ENCODE measurements at places on chromosomes 7 and 10.

DNA sequence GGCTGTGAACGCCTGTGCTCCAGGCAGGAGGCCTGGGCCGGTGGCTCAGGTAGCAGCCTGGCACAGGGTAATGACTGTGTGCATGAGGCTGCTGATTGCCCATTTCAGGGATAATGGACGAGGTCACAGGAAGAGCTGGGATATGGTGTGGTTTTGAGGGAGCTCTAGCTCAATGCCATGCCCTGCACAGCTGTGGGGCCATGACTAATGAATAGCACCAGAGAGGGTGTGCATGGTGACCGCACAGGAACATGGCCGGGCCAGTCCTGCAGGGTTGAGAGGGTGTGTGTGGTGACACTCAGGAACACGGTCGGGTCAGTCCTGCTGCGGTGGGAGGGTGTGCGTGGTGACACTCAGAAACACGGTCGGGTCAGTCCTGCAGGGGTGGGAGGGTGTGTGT lies 21.8 kb downstream of the NKX6-2 start:
- no peak for ATAC-seq

DNA sequence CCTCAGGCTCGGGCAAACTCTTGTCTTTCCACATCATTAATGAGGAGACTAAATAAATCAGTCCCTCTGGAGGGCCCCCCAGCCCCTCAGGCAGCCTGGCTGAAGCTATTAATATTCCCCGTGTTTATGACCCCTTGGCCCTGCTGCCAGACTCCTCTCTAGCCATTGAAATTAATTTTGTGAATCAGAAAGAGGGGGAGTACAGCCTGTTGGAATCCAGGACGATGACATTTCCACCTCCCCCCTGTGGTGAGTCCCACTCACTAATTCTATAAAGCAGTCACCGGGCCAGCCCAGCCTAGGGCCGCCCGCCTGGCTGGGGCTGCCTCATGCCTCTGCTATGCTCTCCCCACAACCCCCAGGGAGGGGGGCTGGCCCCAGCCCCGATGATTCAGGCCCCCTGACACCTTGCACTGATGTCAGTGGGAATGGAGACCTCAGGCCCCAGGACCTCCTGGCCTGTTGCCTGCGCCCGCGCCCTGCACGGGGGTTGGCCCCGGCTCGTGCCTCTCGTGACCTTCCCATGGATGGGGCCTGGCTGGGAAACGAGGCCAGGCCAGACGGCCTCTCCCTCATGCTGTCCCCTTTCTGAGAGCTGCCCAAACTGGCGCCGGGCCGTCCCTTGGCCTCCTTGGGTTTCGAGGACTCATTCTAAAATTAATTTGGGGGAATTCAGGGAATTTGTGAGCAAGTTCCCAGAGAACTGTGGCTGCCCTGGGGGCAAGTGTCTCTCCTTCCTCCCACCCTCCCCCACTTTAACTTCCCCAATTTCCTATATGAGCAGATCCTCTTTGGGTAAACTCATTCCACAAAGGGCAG lies 34.0 kb downstream of the TMEM270 start:
- ATAC-seq = peak; percentile 83

DNA sequence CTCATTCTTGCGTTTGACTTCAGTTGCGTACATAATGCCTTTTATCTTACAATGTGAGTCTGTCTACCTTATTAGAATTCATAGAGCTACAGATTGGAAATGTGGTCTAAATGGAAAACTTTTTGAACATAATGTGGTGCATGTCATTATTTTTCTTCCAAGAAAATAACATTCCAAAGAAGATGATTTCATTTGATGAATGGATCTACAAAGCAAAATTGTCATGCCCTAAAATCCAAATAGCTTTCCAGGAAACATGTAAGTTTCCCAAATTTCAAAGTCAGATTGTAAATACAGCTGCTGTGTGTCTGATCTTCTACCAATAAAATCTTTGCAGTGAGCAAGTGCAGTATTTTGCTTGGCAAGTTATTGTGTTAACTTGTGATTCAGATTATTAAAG lies 101.8 kb upstream of the FZD8 start:
- no peak for ATAC-seq

GRCh38 chr7:10015687-10016086 lies 958.0 kb upstream of the PHF14 start:
- no peak for ATAC-seq

DNA sequence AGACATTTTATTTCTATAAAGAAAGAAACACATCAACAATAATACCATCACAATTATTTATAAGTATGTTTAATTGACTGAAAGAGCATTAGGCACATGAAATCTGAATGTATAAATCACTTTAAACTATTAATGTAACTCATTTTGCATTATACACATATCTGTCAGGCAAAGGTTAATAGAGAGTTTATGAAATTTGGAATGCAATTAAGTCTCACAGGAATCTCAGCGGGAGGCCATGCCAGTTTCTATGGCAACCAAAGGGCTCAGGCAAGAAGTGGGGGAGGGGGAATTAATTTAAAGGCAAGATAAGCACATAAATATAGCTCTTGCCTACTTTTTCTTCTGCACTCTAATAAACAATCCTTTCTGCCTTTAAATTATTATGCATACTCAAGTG lies 152.6 kb downstream of the SLC16A9 start:
- no peak for ATAC-seq

DNA sequence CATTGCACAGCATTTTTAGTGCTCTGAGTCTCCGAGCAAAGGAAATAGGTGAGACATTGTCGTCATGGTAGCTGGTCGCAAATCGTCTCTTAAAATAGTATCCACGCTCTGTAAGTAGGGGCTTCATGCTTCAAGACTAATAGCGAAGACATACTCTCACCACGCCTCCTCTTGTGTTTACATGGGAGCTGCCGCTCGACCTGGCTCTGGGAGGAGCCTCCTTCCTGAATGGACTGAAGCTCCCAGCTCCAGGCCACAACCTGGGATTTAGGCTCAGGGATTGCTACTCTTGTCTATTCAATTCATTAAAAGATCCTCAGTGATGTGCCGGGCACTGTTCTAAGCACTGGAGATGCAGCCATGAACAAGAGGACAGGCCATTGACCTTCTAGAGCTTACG lies 196.1 kb upstream of the GALNT17 start:
- ATAC-seq = no peak

- peak; percentile 79 for ATAC-seq
Measured at GRCh38 chr10:80468002-80468401, 13.9 kb downstream of the TSPAN14 start.

DNA sequence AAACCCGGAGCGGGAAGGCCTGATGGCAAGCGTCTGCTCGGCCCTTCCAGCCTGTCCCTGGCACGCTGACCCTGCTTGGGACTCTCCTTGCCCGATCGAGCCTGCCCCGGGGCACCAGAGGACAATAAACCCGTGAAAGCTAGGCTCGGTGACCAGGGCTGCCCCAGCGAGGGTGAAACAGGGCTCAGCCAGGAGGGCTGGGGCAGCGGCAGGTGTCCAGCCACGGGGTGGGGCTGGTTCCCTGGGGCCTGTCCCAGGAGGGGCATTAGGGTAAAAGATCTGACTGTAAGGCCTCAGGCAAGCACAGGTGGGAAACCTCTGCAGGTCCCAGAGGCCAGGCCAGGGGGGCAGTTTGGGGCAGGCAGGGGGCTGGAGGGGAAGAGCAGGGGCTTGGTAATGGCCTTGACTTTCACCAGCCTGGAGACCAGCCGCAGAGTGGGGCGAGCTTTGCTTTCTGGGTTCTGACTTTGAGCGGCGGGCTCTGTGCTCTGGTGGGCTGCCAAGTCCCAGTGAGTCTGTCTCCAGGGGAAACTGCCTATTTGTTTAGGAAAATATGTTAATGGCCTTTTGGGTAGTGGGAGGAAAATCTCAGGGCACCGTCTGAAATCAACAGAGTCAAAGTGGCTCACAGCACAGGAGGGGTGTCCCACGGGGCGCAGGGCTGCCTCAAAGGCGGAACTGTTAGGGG lies 68.2 kb upstream of the INPP5A start:
- ATAC-seq = peak; percentile 15

DNA sequence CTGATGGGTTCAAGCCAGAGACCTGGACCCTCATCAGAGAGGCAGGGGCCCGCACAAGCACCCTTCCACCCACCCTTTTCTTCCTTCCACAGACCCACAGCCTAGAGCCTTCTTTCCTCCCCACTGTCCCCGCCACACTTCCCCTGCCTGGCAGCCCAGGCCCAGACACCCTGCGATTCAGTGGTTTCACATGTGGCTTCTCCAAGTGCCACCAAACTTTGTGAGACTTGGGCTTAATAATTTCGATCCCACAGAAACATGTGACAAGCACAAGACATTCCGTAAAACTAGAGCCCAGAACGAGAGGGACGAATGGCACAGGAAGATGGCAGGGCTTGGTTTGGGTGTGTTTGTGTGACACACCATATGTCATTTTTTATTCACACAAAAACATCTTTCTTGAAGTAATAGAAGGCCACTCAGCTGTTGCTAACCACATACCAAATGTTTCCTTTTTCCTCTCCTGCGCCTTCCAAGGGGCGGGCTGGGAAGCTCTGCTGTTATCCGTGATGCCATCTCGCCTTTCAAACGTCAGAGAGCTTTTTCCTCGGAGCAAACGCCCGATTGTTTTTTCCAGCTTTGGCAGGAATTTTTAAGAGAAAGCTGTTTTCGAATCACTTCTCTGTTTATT lies 162.9 kb downstream of the GRK5 start:
- peak; percentile 34 for ATAC-seq

GRCh38 chr10:96719850-96720421 lies 378 bp downstream of the PIK3AP1 start:
- ATAC-seq = peak; percentile 53

DNA sequence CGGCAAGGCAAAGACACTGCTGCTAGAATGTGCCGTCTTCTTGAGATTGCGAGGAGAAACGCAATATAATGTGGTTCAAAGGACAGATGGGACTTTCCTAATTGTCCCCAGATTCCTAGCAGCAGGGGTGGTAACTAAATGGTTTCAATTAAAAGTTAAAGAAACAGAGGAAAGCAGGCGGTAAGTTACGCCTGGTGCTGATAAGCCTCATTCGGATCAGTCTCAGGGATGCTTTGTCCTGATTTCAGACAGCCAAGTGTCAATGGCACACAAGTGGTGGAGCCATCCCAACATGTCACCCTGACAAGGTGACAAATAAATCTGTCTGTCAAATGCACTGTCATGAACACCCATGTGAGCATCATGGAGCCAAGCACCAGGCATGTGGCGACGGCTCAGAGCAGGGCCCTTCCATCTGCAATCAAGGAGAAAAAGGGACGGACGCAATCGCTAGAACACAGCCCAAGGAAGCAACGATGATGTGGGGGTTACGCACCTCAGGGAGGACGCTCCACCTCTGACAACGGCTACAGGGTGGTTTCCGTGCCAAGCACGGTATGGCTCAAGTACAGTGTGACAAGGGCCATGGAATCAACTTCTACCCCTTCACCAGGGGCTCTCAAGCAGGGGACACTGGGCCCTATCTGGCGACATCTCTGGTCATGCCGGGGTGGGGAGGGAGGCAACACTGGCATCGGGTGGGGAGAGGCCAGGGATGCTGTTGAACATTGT lies 66.2 kb downstream of the CTBP2 start:
- ATAC-seq = no peak

DNA sequence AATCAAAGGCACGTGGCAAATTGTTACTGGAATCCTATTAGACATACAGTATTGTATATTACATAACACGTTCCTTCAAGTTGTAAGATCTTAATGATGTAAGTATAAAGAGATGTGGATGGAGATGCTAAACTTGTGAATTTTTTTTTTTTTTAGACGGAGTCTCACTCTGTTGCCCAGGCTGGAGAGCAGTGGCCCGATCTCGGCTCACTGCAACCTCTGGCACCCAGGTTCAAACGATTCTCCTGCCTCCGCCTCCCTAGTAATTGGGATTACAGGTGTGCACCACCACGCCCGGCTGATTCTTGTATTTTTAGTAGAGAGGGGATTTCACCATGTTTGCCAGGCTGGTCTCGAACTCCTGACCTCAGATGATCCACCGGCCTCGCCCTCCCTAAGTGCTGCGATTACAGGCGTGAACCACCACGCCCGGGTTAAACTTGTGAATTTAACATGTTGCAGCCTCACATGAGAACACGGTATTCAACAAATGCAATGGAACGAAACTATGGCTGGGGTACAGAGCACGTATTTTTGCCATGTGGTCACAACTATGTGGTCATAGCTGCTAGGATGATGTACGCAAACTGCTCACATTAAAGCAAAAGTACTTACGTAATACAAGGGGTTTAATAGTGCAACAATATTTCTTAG lies 818 bp upstream of the SUPV3L1 start:
- ATAC-seq = peak; percentile 38

DNA sequence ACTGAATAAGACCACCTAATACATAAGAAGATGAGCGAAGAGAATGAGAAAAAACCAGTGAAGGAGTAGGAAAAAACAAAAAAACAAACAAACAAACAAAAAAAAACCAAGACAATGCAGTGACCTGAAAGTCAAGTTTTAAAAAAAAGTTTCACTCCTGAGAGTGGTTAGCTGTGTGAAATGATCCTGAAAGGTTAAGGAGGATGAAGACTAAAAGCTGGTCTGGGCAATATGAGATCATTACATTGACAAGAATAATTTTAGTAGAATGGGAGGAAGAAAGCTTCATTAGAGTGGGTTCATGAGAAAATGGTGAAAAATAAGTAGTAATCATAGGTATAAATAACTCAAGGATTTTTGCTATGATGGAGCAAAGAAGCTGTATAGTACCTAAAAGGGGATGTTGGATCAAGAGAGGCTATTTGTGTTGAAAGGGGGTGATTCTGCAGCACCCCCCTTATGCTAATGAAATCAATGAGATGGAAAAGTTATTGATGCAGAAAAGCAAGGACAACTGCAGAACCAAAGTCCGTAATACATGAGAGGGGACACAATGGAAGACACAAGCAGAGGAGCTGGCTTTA lies 80.2 kb downstream of the KMT2C start:
- ATAC-seq = no peak

GRCh38 chr10:49556723-49557122 lies 17.8 kb upstream of the ERCC6 start:
- ATAC-seq = no peak

GRCh38 chr10:31847515-31847914 lies 81.1 kb downstream of the ARHGAP12 start:
- ATAC-seq = no peak

GRCh38 chr7:132333301-132333700 lies 243.0 kb downstream of the PLXNA4 start:
- no peak for ATAC-seq

- ATAC-seq = no peak
Measured at GRCh38 chr7:104005197-104005596, 15.7 kb upstream of the RELN start.

GRCh38 chr10:22505911-22506685 lies 160.8 kb downstream of the SPAG6 start:
- ATAC-seq = no peak

- ATAC-seq = no peak
Measured at GRCh38 chr10:66836057-66836456, 89.8 kb upstream of the LRRTM3 start.

GRCh38 chr10:3874990-3875841 lies 90.2 kb upstream of the KLF6 start:
- peak; percentile 36 for ATAC-seq

DNA sequence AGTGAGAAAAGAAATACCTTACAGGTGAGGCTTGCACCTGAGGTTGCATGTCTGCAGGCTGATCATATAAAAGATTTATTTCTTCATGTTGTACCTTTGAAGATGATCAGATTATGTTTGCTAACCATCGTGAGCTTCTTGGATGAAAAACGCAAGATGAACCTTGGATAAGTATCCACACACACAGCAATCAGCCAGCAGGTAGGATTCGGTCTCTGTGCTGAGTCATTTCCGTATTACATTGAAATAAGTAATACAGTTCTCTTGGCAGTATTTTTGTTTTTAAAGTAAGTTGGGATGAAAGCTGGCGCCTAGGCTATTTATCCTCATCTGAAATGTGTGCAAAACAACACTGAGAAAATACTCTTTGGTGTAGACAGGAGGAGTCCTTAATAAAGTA lies 109.0 kb upstream of the PRKCQ start:
- ATAC-seq = no peak
